Dorsolateral prefrontal cortex (tissue), 122 donors: ENCODE measurements at places on chromosomes 1 and 21.

- peak; percentile 57 for DNase-seq
Observed at GRCh38 chr1:159211331-159212136, 6.9 kb downstream of the ACKR1 start.

DNA sequence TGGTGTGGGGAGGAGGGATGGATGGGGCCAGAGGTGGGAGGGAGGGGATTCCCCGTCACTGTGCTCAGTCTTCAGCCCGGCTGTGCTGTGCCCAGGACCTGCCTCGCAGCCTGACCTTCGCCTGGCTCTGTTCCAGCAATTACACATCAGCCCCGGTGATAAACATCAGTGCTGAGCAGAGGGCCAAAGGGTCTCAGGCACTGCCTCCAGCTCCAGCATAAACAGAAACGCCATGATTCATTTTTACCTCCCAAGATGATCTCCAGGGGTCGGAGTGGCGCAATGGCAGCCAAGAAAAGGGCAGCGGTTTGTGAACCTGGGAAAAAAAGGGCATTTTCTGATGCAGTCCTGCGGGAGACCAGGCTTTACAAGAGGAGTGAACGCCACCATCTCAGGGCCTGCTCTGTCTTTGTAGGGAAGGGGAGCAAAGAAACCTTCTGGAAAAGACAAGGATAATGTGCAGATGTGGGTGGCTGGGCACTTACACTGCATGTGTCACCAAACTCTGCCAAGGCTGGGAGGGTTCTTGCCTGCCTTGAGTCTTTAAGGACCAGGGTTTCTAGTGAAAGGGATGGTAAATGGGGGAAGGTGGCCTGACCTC, 28.1 kb downstream of the SHISA4 start:
- no peak for DNase-seq

- no peak for DNase-seq
Observed at GRCh38 chr1:47459253-47459788, 21.5 kb downstream of the FOXD2 start.

GRCh38 chr1:107687849-107688753, 276.9 kb downstream of the VAV3 start:
- no peak for DNase-seq

DNA sequence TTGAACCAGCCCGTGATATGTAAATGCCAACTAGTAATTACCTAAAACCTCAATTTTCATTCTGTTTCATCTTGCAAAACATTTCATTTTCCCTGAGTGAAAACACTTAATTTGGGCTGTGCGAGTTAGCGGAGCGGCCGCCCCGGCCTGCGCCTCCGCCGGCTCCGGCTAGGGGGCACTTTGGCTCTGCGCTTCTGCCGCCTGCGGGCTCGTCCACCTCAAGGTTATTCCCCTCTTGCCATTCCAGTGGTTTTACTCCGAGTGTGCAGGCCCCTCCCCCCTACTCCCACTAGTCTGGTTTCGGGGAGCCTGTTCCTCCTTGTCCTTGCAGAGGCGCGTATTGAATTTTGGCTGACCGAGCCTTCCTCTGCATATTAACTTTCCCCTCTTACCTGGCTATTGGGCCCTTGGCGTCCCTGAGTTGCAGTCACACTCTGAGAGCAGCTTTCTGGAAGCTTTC, 55.6 kb downstream of the PEX14 start:
- DNase-seq = no peak

DNA sequence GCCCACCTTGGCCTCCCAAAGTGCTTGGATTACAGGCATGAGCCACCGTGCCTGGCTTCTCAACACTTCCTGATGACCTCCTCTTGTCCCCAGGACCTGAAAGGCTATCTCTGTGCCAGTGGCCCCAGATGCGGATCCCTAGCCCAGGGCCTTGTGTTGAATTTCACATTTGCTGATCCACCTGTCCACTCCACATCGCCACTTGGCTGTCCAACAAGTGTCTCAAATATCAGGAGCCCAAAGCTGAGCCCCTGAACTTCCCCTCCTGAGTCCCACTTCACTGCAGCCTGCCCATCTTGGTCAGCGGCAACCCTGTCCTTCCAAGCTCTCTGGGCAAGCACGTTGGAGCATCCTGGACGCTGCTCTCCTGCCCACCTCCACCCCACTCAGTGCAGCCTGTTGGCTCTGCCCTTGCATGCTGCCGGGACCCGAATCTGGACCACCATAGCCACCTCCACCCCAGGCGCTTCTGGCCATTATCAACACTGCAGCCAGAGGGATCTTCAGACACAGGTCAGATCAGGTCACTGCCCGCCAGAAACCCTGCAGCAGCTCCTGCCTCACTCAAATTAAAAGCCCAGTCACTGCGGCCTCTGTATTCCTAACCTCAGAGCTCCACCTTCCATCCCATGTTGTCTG, 352.5 kb upstream of the VAMP3 start:
- peak; percentile 14 for DNase-seq

DNA sequence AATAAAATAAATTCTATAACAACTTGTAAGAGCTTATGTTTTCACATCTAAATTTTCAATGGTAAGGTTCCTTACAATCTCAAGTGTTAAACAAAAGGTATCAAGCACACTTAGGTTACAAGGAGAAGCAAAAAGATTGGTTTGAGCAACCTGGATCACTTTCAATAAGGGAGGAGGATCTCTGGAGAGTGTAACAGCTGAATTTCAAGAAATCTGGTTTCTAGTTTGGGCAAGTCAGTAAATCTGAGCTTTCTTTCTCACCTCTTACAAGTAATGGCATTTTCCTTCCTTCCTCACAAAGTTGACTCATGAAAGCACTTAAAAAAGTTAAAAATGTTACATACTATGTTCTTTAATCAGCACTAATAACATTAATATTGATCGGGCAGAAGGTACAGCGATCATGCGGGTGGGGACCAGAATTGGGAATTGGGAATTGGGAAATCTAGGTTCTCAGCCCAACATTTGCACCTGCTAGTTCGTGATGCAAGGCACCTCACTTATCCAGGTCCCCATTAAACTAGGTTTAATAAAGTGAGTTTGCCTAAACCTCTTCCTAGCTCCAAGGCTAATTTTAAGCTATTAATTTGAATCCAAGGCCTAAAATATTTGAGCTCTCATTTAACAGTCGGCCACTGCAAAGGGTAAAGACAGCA, 3.1 kb downstream of the NUCKS1 start:
- no peak for DNase-seq

DNA sequence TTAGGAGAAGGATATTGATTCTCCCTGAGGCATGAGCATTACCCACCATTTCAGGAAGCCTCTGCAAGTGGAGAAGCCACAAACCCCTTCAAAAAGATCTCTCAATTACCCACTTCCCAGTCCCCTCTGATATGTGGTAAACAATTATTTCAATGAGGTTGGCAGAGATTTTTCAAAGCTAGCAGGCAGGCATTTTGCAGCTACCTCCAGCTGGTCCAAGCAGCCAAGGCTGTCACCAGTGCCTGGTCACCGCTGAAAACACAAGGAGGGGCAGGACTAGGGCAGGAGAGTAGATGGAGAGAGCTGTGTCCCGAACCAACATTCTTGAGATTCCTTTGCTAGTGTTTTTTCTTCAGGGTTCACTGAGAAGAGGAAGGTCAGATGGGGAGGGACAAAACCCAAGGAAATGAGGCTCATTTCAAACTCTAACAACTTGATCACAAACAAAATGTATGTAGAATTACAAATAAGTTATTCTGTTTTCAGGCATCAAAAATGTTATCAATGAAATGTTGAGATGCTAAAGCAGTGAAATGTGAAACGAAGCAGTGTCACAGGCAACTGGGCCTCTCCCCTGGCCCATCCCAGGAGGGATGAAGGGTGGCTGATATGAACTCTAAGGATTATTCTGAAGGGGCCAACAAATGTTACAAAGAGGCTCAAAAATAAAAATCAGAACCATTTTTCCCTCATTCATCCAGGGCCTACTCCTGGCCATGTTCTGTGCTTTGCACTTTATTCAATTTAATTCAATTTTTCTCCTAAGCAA, 22.3 kb downstream of the APP start:
- no peak for DNase-seq

DNA sequence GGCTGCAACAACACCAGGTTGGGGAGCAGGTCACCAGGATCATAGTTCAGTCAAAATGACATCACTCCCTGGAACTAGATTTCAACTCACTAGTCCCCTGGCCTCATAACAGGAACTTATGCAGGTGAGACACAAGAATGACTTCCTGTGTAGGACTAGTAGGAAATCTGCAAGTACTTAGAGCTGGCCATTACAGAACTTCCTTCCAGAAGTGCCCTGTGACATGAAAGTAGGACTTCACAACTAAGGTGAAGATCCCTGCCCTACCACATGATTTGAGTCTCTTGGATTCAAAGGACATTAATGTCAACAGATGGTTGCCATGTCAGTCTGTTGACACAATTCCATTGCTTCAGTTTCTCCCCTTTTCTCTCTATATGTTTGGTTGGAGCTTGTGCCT, 223.1 kb downstream of the RPS6KC1 start:
- no peak for DNase-seq

- DNase-seq = no peak
Observed at GRCh38 chr21:26377111-26377694, 195.9 kb downstream of the CYYR1 start.
